EH (cell line): ENCODE measurements at places on chromosomes 7 and 10.

DNA sequence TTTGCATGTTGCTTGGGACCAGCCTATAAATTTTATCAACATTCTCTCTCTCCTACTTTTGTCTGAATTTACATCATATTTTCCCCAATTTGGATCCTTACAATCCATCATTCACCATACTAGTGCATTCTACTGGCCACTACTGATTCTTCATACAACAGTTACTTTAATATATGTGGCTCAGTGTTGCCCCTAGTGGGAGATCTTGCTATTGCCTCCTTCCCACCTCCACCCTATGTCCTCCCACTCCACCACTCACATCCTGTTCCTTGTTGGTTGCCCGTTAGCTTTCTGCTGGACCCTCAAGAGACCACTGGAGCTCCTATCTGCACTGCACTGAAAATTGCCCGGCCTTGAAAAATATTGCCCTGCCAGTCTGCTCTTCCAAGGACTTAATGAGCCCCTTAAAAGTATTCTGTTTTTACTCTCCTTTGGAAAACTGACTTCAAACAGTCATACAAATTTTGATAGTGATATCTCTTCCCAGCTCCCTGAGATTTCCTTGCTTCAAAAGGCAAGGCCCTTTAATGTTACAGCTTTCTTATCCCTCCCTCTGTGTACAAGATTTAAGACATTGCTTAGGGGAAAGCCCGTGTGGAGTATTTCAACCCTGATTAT, 243.2 kb upstream of the TMEM229A start:
- peak; percentile 23 for DNase-seq

GRCh38 chr10:80264081-80265056, 25.1 kb downstream of the MAT1A start:
- DNase-seq, result no peak

DNA sequence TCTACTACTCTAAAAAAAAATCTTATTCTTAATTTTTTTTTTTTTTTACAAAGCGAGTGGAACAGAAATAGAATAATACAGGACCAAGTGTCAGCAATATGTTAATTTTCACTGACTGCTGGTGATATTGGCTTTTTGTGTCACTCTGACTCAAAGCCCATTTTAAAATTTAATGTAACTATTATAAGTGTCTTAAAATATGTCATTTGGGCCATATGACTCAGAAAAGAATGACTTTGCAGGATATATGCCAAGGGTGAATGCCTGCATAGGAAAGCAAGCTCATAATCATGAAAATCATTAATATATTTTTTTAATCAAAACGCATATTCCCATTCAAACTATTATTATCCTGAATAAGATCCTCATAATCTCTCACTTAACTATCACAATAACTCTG, 149.2 kb downstream of the GNAT3 start:
- no peak for DNase-seq

DNA sequence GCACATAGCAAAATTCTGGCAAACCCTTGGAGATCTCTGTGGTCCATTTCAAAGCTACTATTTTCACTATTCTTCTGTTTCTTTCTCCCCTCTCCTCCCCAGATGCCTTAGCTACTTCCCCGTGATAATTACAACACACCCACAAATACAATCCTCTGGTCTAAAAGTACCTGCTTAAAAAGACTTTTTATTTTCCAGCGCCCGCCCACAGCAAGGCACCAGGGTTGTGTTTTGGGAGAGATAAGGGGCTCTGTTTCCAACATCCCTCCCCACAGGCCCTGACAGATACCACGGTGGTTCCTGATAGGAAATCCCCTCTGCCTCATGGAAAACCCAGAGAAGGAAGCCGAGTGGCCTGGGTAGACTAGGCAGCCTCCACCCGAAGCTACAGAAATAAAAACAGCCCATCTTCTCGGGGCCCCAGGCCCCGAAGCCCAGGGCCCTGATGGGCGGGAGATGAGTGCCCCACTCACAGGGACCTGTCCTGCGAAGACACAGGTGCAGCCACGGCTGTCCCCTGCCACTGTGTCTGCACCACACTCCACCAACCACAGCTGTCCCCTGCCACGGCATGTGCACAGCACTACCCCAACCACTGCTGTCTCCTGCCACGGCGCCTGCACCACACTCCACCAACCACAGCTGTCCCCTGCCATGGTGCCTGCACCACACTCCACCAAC, 19.7 kb downstream of the CALML5 start:
- no peak for DNase-seq

DNA sequence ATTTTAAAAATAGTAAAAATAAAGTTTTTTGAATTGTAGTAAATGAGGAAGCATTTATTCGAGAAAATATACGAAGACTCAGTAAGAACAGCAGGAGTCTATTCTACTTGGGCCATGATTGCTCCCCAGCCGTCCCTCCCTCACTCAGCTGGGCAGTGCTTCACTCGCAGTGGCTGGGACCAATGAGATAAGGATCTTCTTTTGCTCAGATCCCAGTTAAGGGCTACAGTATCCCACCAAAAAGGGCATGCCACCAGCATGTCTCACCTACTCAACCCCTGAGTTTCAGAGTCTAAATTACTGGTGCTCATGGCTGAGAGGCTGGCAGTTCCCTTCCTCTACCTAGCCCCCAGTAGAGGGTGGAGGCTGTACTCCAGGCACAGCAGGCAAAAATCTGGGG, 455.7 kb upstream of the PFKP start:
- no peak for DNase-seq

- no peak for DNase-seq
These were observed 113.4 kb downstream of the DIP2C start for GRCh38 chr10:576130-576465.

- DNase-seq, result peak; percentile 82
These were observed 4.2 kb downstream of the INHBA start for GRCh38 chr7:41698726-41699125.

DNA sequence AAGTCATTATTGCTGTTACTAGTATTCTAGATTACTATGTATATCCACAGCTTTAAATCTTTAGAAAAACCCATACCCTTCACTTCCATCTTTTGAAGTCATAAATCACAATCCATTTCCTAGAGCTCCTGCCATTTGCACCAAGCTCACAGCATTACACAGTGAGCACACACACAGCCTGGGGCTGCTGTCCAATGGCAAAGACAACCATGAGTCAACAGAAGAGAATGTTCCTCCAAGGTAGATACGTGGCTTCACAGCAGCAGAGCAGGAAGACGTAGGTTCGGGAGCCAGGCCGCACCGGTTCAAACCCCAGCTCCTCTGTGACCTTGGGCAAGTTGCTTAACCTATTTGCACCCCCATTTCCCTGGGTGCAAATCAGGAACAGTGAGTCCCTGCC, 234.6 kb downstream of the DIP2C start:
- peak; percentile 99 for DNase-seq

DNA sequence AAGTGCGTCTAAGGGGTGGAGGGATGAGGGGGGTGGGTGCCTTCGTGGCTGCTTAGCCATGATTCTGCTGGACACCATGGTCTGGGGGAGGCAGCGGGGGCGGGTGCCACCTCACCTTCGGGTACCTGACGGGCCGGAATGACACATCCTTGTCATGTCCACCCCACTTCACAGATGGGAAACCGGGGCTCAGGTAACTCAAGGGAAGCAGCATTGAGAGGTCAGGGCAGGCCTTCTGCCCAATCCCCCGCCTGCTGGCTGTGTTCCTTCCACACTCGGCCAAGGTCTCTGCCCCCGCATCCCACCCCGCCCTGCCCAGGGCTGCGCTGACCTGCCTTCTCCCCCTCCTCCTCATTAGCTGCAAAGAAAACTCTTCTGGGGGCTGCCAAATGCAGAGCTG, 598.0 kb downstream of the PTPRN2 start:
- no peak for DNase-seq

DNA sequence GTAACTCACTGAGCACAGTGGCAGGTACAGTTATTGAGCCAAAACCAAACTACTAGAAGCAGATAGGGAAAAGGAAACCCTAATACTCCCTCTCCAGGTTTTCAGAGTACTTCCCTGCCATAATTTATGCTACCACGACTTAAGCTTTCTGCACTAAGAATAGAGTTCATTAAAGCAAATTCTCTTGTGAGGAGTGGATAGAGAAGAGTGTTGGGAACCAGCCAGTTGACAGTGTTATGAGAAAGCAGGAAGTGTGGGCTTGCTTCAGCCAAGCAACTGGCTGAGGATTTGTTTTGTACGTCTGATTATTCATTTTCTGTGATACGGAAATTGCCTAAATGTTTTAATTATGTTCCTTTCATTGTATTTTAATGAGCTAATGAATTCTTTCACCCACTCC, 280.5 kb downstream of the KIF20B start:
- DNase-seq, result peak; percentile 33

- no peak for DNase-seq
These were observed 243.2 kb downstream of the SDK1 start for GRCh38 chr7:3544202-3544601.

DNA sequence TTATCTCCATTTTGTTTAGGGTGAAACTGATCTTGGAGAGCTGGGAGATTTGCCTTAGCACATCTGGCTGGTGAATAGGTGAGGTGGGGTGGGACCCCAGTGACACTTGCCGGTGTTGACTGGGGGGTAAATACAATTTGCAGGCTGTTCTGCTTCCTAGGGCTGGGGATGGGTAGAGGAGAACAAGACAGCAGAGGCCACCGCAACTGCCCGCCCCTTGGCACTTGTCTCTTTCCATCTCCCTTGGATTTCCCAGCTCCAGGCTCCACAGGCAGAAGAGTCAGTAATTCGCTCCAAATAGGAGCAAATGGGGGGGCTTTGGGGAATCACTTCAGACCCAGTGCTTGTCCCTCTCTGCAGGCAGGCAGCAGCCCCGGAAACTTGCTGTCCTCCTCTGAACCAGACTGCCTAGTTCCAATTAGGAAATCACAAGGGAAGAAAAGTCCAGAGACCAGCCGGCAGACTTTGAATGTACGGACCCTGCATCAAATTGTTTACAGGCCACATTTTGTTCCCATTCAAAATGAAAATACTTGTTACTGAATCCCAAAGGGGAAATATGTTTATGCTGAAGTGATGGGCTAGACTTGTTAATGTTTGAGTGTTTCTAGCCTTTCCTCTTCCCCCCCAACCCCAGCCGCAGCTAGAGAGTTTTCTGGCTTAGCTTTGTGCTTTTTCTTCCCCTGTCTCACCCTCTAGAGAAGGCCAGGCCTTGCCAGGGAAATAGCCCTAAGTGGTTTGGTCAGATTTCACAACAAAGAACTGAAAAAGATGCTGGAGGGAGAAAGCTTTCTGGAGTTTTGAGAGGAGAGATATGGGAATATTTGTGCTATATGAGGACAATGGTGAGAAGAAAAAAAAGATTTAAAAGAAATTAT, 10.0 kb upstream of the INPP5F start:
- DNase-seq, result no peak

- DNase-seq, result no peak
These were observed 125.4 kb downstream of the AUTS2 start for GRCh38 chr7:69723663-69724062.

- no peak for DNase-seq
These were observed 37.7 kb downstream of the TAX1BP1 start for GRCh38 chr7:27777662-27778061.

- DNase-seq, result no peak
These were observed 301.9 kb downstream of the PLXDC2 start for GRCh38 chr10:20118119-20118518.

DNA sequence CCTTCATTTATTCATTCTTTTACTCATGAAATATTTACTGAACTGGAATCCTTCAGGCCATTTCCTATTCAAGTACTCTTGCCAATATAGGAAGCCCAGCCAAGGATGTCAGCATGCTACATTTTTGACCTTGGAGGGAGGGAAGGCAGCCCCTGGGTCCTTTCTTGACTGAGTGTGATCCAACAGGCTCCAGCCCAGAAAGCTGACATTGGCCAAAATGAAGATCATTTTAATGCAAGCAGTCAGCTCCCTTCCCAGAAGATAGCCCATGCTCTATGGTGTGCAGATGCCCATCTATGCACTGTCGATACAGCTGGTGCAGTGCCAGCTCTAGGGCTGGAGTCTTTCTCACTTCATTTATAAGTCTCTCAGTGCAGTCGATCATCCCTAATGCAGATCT, 646.0 kb downstream of the KCNMA1 start:
- DNase-seq, result no peak

DNA sequence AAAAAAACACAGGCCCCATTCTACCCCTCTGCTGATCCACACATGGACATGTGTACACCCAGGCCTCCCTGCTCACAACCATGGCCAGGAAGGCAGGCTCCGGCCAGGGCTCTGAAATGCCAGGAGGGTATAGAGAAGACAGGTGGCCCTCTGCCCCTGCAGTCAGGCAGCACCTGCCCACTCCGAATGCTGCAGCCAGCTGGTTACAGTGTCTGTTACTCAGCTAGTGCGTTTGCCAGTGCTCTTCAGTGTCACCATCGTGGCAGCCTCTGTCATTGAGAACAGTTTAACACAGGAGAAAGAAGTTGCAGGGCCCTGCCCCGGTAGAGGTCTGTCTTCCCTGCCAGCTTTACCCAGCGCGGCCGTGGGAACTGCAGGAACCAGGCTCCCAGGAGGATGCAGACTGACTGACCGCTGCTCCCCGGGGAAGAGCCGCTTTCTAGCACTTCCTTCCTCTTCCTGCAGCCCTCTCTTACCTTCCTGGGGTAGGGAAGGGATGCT, 128.8 kb upstream of the FAM20C start:
- no peak for DNase-seq

- no peak for DNase-seq
These were observed 54.6 kb upstream of the MKI67 start for GRCh38 chr10:128180843-128181242.

DNA sequence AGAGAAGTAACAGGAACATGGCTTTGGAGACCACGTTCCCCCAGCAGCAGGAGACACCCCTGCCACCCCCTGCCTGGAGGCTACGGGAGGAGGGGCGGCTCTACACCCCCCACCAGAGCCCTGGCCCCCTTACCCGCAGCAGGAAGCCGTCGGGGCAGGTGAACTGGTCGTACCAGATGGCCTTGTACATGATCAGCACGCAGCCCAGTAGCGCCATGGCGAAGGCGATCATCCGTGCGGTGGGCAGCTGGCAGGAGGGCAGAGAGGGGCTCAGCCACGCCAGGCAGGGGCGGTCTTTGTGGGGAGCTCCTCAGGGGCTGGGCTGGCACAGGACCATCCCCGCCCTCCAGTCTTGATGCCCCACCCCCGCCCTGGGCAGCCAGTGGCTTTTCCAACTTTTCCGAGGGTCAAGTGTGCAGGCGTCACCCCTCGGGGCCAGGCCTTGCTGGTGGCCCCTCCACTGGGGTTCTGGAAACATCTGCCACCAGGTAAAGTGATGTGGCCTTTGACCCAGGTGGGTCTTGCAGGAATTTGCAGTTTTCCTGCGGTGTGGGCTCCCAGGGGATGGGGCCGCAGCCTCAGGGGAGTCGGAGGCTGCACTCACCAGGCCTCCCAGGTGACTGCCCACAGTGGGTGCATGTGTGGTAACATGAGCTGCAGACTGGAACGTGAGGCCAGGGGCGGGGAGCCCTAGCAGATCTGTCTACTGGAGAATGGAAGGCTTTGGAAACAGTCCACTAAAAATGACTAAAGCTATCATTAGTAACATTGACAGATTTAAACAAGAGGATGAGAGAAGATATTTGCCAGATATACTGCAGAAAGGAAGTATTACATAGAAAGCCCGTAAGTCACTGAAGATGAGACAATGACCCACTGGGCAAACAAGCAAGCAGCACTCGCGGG, 9.7 kb downstream of the CALY start:
- no peak for DNase-seq
